OCI-LY7 (cell line): ENCODE measurements at places on chromosomes 5 and 9.

DNA sequence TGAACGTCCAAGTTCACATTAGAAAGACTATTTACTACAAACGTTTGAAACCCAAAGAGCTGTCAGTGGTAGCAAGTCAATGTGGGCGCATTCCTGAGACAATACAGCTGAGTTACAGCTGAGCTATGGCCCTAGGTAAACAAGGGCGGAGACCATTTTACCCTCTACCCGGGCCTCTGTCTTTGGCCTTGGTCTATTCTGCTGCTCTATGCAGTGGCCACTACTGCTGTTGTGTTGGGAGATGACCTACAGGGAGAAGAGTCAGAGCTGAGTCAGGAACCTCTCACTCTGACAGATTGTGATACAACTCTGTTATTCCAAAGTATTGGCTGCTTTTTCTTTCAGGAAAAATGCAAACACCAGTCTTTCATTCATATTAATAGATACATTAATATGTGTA is 700.6 kb downstream of the SEMA5A start:
- DNase-seq = no peak

DNA sequence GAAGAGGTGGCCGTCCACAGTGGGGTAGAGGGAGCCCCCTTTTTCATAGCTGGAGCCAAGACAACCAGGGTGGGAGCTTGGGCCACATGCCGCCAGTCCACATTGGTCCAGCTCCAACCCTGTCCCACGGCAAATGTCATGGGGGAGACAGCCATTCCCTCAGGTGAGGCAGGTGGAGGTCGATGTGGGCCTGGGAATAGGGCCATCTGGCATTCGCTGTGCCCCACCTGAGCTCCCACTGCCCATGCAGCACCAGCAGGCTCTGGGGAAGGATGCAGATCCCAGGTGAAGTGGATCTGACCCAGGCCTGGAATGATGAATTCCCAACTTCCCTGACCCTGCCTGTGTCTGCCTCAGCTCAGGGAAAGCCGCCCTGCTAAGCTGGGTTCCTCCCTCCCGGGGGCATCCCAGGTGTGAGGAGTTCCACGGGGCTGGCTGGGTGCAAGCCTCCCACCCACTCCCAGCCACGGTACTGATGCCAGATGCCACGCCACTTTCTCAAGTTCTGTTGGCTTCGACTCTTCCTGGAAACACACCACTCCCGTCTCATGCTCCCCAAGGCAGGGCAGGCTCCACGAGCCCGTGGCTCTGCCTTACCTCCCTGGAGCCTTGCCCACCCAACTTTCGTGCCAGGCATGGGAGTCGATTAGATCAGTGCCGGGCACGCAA is 25.2 kb upstream of the FCN2 start:
- no peak for DNase-seq

- no peak for DNase-seq
These were observed 69.3 kb downstream of the SH3RF2 start for GRCh38 chr5:146005723-146006122.

DNA sequence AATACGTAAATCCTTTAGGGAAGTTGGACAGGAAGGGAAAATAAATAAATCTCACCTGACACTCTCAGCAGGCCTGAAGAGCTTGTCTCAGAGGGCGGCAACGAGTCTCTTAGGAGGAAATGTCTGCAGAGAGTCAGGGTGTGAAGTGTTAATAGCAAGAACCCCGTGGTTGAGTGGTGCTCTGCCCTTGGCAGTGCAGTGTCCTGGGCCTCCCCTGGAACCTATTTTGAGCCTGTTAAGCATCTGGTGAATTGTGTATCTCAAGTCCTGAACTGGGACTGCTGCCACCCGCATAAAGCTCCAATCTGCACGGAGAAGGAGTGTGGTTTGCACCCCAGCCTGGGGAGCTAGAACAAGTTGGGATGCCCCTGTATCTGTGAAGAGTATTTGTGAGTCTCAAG is 211.8 kb downstream of the GOLPH3 start:
- no peak for DNase-seq

DNA sequence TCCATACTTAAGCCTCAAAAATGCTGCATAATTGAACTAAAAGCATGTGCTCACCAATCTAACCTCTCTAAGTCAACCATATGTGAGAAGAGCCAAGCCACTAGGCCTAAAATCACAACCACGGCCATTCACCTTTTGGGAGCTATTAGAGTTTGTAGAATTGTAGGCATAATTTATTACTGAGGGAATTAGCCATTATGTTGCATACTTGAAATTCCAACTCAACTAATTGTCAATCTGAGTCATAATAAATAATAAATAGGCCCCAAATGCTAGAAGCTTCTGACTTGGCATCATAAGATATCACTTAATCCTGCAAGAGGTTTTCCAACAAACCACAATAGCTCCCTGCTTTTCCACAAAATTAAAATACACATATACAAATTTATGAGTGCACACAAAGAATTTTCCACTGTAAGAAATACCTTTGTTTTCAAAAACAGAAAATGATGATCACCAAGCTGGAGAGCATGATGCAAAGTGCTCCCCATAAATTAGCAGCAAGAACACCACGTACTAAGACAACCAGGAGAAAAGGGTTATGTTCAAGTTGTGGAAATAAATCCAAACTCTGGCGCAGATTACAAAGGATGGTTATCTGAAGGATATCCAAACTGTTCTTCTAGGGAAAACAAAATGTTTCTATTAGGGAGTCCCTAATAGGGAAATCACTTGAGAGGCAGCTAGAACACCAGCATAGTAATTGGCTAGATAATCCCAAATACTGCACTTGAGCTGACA is 250.0 kb upstream of the SLC30A5 start:
- no peak for DNase-seq

- DNase-seq = no peak
These were observed 6.1 kb upstream of the ANGPTL2 start for GRCh38 chr9:127128341-127129072.

DNA sequence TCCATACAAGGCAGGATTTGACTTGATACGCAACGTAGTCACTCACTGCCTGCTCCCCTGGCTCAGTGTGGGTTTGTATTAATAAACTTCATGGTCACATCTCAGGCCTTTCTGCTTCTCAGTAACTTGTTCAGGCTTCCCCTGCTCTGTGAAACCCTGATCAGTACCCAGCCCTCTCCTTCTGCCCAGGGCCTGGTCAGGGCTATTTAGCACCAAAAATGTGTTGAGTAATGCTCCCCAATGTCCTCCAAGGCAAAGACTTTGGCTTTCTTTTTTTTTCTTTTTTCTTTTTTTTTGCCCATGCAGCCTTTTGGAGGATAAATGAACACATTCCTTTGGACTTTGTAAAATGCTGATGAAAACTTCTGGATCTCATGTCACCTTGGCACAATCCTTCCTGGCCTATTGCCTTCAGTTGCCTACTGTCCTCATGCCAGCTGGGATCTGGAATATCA is 399.2 kb upstream of the KLF4 start:
- DNase-seq = no peak

DNA sequence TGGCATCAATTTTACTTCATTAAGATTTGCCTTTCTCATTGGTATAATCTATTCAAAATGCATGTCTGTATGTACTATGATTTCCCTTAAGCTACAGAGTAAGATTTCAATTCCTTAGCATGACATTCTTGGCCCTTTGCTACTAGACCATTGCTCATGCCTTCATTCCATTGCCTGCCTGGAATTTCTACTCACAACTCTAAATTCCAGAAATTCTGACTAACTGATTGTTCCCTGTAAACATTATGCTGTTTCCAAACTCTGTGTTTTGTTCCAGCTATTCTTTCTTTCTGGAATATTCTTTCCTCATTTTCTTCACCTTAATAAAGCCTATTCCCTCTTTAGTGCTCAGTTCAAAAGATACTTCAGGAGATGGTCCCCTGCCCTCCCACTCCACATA is 568.8 kb upstream of the SEMA6A start:
- DNase-seq = no peak

DNA sequence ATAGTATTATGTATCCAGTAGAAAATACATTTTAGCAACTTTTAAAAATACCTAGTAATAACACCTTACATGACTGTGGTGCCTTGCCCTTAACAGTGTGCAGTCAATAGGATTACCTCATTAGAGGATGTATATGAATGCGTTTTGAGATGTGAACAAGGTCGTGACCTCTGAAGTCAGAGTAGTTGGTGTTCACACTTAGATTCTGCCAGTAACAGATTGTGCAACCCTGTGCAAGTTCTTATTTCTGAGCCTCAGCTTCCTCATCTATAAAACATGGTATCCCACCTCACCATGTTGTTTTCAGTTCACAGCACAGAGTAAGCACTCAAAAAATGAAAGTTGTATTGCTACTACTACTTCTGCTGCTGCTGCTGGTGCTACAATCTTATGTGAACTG is 347.3 kb downstream of the KDM4C start:
- no peak for DNase-seq

DNA sequence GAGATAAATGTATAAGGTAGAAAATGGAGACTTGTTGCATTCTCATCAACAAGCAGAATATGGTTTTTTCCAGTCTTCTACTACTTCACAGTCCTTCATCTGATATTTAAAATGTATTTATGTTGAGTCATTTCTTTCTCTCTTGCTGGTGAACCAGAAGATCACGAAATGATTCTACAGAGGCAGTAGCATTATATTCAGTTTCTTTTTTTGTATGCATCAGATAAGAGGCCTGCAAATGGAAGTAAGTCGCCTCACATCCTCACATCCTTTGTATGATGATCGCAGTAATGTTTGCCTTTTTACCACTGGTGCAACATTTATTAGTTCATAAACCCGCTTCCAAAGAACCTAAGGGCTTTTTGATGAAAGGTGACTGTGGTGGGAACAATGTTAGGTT is 22.1 kb upstream of the IL13 start:
- no peak for DNase-seq

DNA sequence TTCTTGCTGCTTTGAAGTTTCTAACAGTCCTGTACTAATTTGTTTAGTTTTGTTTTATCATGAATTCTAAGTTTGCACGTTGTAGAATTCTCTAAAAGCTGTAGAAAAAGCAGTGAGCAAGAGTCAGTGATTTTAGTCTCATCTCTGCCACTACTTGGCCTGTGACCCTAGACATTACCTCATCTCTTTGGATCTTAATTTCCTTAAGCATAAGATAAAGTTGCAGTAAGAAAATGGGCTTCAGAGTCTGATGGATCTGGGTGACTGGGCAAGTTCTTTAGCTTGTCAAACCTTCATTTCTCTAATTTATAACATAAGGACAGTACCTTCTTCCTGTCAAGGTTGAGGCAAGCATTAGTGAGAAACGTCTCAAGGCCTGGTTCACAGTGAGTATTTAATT is 247.9 kb downstream of the DMRT2 start:
- no peak for DNase-seq

GRCh38 chr9:86975036-86975435 is 27.7 kb upstream of the GAS1 start:
- no peak for DNase-seq

- no peak for DNase-seq
These were observed 512.4 kb upstream of the CYLC2 start for GRCh38 chr9:102482776-102483175.

GRCh38 chr5:78550891-78551290 is 97.7 kb downstream of the LHFPL2 start:
- DNase-seq = no peak

DNA sequence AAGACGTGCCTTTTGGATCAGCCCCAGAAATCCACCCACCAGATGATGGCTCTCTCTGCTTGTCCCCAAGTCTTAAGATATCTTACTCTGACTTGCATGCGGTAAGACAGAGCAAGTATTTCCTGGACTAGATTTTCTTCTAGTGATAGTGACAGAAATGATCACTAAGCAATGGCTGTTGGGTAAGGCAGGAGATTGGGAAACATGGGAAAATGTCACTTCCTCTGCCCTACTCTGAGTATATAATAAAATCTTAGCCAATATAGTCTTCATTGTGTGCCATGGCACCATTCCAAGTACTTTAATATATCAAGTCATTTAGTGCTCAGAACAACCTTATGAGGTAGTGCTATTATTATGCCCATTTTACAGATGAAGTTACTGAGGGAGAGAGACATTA is 31.0 kb upstream of the GNA14 start:
- DNase-seq = no peak

DNA sequence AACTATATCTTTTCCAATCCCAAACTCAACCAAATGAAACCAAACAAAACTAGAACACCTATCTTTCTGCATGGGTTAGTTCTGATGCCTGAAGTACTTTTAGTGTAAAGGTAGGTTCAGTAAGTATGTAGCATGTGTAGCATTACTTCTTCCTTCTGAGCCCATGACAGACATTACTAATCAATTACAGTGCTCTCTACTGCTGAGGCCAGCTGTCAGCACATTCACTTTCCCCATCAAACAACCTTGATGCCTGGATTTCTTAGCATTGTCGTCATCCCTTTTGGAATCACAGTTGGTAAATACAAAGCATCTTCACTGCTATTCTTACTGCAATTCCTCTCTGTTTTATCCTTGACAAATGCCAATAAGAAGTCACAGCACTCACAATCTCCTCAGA is 103.2 kb downstream of the PTTG1 start:
- no peak for DNase-seq

DNA sequence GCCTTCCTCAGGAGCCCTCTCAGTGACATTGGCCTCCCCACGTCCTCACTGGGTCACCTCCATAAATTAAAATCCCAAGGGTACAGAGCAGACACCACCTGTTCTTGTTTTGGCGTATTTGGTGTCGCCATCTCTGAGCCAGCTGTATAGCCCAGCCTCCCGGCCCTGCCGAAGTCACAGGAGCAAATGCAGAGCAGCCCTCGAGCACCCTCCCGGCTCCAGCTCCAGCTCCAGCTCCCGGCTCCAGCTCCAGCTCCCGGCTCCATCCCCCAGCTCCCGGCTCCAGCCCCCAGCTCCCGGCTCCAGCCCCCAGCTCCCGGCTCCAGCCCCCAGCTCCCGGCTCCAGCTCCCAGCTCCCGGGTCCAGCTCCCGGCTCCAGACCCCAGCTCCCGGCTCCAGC is 74.3 kb downstream of the ZNF354C start:
- no peak for DNase-seq

DNA sequence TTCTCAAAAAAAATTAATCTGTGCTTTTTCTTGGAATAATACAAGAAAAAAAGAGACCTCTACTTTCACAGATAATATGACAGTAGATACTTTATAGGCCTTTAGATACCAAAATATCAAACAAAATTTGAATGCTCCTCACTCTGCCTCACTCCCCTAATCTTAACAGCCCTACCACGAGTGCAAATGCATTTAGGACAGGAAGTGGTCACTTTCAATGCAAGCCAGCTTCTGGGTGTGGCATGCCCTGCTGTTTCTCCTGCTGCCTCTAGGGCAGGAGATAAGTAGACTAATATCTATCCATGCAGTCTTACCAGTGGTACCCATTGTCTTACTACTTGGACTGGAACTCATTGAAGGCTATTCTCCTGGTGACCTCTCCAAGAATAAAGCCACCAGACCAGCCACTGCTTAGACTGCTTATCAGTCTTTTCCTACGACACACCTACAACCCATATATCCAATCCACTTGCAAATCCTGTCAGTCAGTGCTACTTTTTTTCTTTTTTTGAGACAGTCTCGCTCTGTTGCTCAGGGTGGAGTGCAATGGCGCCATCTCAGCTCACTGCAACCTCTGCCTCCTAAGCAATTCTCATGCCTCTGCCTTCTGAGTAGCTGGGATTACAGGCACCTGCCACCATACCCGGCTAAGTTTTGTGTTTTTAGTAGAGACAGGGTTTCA is 23.0 kb downstream of the FRRS1L start:
- DNase-seq = peak; percentile 48
